Activated CD4-positive, alpha-beta T cell treated with anti-CD3 and anti-CD28 coated beads, Interleukin-2, amount 10 ng/mL, durations not matched to agents 7 days and 5 days (primary cell): ENCODE measurements at places on chromosomes 7 and 10.

- DNase-seq: no peak
Measured at GRCh38 chr7:137934941-137935883, 66.7 kb downstream of the CREB3L2 start.

DNA sequence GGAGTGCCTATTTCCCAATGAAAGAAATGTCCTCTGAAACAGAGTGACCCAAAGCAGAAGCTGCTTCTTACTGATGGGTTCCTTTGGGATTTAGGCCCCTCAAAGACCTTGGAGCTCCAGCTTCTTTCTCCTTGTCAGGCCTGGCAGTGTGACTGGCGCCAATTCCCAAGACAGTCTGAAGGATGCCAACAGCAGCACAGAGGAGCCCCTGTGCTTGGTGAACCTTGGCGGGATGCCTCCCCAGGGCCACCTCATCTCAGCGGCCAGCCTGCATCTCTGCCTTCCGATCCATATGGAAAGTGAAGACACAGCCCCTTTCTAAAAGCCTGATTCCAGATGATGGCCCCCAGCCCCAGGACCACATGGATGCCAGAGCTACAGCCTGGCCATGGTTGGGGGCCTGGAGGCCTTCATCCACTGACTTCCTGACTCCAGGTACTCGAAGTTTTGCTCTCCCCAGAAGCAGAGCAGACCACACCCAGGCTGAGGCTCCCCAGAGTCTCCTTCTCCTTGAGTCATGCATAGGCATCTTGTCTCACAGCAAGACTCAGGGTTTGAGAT lies 45.4 kb downstream of the FBXW4 start:
- no peak for DNase-seq

GRCh38 chr7:141362580-141363435 lies 188.4 kb upstream of the AGK start:
- DNase-seq: no peak

DNA sequence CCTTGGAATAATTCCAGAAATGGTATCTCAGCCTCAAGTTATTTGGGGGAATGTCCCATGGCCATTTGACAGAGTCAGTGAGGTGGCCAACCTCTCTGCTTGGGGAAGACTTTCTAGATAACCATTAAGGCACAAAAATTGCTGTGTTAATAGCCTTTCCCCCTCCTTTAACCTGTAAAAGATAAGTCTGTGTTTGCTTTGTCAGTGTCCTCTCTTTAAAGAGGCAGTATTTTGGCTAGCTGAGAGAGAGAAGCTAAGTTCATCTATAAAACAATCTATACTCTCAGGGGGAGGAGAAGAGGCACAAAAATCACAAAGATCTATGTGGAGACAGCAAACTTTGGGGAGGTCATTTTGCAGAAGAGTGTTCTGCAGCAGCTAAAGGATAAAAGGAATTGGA lies 72.1 kb downstream of the PLCE1 start:
- no peak for DNase-seq

DNA sequence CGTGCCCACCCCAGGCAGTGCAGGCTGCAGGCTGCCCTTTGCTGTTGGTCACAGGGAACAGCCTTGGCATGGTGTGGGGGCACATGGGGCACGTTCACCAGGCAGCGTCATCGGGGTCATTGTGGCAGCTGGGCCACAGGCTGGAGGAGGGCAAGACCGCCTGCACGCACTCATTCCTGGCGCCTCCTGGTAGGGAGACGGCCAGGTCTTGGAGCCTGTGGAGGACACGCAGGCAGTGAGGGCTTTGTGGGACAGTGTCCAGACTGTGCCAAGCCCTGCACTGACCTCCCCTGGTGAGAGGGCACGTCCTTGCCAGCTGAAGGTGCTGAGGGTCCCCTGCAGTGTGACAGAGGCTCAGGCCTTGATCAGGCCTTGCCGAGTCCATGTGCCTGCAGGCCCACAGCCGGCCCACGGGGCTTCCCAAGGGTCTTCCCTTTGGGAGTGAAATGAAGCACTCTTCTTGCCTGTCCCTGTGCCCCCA lies 76.4 kb downstream of the NKX6-2 start:
- no peak for DNase-seq

DNA sequence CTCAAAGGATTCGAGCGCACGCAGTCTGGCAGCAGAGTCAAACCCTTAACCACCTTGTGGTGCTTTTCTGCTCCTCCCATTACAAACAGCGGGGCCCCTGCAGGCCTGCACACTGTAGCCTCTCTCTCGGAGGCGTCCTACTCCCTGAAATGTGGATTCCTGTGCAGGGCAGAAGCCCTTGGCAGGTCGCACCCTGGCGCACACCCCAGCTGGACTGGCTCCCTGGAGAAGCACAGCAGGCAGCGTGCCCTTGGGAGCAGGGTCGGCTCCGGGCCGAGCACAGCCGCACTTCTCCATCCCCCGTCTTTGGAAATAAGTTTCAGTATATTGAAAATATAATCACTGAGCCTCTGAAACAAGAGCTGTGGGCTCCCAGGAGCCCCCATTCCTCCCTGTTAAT lies 144.1 kb downstream of the C10orf105 start:
- no peak for DNase-seq

DNA sequence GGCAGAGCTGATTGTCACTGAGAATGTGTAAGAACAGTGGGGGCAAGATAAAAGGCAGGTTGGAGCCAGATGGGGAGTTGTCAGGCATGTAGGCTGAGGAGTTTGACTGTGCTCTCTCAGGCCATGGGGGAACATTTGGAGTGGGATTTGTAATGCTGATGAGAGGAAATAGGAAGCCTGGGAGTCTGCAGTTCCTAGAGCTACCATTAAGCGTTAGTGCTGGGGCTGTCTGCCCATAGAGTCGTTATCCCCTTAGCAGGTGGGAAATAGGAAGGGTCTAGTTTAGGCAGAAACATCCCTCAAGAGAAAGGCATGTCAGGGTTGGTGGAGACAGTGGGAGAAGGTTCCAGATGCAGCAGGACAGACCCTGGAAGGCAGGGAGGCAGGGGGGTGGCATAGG lies 75.5 kb downstream of the RPS24 start:
- DNase-seq: no peak

DNA sequence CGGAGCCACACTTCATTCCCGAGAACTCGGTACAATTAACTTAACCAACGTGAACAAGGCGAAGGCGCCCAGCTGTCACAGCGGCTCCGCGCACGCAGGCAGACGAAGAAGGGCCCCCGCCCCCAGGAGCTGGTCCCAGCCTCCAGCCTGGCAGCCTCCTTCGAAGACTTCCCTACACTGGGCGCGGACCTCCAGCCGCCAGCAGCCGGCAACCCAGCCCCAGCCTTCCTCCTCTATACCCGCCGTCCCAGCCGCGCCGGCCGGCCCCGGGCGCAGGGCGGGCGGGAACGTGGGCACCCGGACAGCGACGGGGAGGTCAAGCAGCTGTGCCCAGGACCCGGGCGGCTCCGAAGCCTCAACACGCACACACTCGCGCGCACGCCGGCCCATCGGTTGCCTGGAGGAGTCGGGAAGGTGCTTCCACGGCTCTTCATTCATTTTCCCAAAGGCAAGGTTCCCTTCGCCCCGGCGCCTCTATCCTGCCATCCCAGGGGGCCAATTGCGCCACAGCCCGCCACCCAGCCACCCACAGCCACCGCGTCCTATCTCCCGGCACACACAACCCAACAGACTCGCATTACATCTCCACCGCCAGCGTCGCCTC lies 1.6 kb downstream of the CHST15 start:
- DNase-seq: no peak

GRCh38 chr10:100737355-100738054 lies 7.9 kb upstream of the PAX2 start:
- DNase-seq: peak; percentile 23

GRCh38 chr7:8908889-8909288 lies 475.5 kb downstream of the NXPH1 start:
- no peak for DNase-seq

DNA sequence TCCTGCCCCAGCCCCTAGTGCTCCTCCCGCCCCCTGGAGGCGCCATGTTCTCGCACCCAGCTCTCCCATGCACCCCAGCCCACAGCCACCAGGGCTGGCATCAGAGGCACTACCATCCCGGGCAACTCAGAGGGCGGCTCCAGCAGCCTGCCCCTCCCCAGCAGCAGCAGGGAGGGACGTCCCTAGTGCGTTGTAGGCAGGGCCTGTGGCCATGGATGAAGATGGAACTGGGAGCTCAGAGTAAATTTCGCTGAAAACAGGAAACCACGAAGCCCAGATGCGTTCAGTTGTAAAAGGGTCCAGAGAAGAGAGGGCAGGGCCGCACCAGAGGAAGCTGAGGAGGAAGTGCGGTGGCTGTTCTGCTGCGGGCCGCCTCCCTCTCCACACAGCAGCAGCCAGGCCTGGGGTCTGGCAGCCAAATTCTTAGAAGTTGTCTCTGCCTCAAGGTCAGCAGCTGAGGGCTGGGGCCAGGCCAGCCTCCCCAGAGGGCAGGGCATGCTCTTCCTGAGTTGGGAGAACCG lies 24.6 kb downstream of the VSIR start:
- peak; percentile 93 for DNase-seq

DNA sequence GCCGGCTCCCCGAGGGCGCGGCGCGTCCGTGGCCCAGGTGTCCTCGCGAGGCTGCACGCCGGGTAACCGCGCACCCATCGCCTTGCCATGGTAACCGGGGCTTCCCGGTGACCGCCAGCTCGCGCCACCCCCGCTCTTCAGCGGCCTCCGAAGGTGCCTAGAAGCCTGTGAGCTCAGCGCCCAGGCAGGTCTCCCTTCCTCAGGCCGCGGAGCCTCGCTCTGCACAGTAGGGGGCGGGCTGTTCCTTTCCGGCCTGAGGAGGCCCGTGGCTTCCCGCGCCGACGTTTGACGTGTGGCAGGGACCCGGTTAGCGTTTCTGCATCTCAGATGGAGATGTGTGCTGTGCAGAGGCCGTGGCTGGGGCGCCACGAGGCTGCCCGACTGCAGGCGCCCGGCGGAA lies 117.1 kb downstream of the DYNC2I1 start:
- no peak for DNase-seq

DNA sequence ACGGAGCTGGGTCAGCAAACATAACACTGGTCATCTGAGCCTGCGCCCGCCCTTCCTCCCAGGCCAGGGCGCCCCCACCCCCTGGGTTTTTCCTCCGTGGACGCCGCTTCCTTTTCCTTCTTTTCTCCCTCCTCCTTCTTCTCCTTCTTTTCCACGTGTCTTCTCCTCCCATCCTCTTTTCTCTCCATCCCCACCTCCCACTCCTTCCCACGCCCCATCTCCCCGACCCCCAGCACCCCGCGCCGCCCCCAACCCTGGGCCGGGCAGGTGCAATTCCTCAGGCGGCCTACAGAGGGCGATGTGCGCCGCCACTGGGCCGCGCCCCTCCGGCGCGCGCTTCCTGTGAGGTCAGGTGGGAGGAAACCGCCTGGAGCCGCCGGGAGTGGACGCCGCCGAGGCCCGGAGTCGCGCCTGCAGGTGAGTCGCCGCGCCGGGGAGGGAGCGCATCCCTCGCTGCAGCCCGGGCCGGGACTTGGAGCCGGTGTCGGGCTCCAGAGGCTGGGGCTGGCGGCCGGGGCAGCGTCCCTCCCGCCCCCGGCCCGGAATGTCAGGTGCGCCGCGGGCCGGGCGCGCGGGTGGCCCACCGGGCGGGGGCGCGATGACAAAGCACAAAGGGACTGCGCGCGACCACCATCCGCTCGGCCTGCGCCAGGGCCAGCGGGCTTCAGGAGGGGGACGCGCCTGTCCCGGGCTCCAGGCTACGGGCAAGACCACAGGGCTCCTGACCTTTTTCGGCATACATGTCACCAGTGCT lies at the start of gene FAM241B:
FAM241B (plus strand) TSS at position 351 of the 754 bp plus-strand sequence. CDS start 1,497 bp downstream, outside the sequence.
- peak; percentile 81 for DNase-seq

DNA sequence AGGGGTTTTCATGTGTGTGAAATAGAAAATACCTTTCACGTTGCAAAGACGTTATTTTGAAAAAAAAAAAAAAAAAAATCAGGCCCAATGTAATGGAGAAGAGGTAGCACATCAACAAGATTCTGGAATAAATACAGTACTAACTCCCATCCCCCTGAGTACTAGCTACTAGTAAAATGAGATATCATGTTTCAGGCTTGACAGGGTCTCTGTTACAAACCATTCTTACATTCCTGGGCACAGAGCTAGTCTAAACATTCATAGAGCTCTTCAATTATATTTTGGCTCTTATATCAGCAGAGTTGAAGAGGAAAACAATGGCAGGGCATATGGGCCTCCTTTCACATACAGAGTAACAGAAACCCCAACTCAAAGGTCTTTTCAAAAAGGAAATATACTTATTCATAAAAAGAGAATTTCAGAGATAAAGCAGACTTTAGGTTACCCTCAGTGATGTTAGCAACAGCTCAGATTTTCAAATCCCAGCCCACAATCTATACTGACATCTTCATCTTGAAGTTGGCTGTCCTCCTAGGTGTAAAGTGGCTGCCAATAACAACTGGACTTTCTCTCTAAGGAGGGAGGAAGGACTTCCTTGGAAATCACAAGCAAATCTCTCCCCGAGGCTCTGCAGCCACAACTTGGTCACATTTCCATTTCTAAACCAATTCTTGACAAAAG lies 18.6 kb downstream of the C7orf33 start:
- no peak for DNase-seq

- DNase-seq: no peak
Measured at GRCh38 chr7:95303013-95303905, 21.1 kb downstream of the PON1 start.

- DNase-seq: no peak
Measured at GRCh38 chr10:121735263-121735662, 137.0 kb upstream of the FGFR2 start.

DNA sequence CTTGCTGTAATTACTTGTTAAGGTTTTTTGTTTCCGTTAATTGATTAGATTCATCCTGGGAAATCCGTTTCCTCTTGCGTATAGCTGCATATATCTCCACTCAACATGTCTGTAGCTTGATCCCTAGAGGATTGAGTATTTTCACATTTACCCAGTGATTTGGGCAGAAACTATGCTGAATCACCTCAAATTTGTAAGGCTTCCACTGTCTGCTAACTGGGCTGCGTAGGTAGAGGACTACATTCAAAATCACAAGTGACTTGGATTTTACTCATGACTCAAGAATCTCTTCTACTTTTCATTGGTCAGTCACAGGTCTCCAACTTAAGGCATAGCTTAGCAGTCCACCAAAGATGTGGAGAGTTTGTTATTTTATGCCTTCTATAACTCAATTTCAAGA lies 141.8 kb downstream of the POLR1F start:
- no peak for DNase-seq

GRCh38 chr7:69018200-69018599 lies 580.1 kb upstream of the AUTS2 start:
- no peak for DNase-seq

GRCh38 chr10:4028027-4028471 lies 243.0 kb upstream of the KLF6 start:
- DNase-seq: no peak

- no peak for DNase-seq
Measured at GRCh38 chr7:64320547-64321513, 7.1 kb downstream of the ZNF736 start.

- DNase-seq: no peak
Measured at GRCh38 chr7:121123032-121123431, 134.5 kb downstream of the CPED1 start.

DNA sequence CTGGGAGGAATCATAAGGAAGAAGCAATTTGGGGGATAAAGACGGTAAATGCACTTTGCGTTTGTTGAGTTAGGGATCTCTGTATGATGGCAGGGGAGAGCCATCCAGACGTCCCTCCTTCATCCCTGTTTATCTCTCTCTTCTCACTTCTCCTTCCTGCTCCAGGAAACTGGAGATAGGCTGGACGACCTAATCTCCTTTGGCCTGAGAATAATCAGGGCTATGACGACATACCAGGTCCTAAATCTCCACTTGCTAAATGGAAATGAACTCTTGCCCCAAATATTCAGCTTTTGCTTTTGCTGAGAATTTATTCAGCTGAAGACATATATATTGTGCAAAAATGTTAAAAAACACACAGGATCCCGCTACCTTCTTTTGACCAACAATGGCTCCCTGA lies 182.9 kb upstream of the INHBA start:
- DNase-seq: no peak
